Stimulated activated CD4-positive, alpha-beta T cell treated with anti-CD3 and anti-CD28 coated beads, Interleukin-15, amount 100 ng/mL, for 1 hour (primary cell): ENCODE measurements at places on chromosomes 7 and 10.

- no peak for DNase-seq
These were observed 108.7 kb upstream of the DPP6 start for GRCh38 chr7:153943457-153943856.

- DNase-seq: no peak
These were observed 19.8 kb upstream of the NXPH1 start for GRCh38 chr7:8413600-8413999.

DNA sequence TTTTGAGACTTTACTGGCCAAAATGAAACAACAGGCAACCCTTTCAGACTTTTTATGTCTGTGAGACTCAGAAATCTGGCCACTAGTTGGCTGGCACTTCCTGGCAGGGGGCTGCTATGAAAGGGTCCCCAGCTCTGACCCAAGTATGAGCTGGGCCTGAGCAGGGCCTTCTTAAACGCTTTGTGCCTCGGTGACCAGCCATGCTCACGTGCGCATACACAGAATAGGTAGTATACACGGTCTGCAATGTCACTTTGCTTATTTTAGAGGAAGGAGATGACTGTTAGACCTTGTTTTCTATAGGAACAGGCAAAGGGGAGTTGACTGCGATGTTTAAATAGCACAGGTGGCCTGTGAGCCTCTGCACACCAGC lies 129.6 kb downstream of the VIPR2 start:
- DNase-seq: no peak

DNA sequence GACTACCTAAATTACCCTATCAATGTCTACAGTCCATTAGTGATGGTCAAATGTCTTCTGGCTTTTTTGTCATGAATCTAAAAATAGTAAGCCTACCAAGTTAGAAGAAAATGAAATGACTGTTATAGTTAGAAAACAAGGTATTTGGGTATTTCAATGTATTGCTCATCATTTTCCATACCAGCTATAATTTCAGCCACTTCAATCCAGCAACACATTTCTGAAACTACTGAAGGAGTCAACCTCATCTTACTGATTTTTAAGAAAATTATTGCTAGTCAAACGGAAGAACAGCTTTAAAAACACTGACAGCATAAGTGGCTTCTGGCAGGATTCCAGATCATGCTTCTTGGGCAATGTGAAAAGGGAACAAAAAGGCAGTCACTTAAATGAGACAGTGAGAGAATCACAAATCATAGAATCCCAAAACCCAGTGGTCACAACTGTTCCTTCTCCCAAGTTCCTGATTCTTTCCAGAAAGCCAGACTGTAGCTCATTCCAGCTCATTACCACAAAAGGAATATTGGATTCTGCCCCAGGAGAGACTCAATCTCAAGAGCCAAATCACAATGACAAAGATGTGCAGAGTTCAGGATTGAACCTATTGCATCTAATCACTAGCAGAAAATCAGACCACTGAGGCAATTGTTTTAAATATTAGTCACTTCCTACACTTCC lies 61.2 kb upstream of the LRRN3 start:
- DNase-seq: no peak

DNA sequence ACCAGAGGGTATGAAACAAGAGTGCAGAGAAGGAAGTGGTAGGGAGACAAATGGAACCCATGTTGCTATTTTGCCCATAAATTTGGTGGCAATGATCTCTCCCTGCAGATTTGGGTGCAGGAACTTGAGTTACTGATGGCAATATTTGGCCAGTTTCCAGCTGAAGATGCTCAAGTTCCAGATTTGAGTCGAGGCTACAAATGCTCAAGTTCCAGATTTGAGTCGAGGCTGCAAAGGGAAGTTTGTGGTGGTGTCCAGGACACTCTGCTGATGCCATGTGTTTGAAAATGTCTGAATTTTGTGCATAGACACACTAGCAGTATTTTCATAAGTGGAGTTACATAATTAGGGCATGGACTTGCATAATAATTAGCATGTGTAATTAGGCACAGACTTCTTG lies 40.8 kb downstream of the TBXAS1 start:
- no peak for DNase-seq

DNA sequence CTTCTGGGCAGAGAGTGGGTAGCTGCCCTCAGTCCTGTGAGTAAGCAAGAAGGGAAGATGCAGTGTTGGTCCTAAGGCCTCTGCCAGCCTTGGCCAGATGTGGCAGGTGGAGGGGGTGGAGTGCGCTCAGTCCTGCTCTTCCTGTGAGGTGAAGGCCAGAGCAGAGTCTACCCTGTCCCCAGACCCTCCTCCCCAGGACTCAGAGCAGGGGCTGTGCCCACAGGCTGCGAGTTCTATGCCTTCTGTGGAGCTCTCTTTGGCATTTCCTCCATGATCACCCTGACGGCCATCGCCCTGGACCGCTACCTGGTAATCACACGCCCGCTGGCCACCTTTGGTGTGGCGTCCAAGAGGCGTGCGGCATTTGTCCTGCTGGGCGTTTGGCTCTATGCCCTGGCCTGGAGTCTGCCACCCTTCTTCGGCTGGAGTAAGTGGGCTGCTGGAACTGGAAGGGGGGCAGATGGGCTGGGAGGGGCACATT lies 4.0 kb downstream of the OPN4 start:
- no peak for DNase-seq

GRCh38 chr10:19788902-19789301 lies 27.3 kb upstream of the PLXDC2 start:
- no peak for DNase-seq

DNA sequence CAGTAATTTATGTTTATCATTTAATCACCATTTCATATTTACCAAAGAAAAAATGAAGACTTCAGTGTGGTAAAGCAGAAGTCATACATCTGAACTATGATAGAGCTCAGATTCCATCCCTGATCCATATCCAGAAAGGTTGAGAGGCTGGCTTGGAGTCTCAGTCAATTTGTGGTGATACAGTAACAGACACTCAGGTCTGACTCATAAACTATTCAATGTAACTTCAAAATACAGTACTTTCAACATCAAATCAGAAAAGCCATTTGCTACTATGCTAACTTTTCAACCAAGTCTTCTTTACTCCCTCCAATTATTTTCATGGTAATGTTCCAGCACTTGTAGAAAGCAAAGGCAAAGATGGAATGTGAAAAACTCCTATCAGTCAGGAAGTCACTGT lies 190.4 kb downstream of the HDAC9 start:
- no peak for DNase-seq

GRCh38 chr10:56633876-56634452 lies 272.9 kb upstream of the ZWINT start:
- DNase-seq: no peak

GRCh38 chr10:100943508-100943907 lies 25.8 kb upstream of the SEMA4G start:
- DNase-seq: no peak

- DNase-seq: no peak
These were observed 1.6 kb upstream of the CADPS2 start for GRCh38 chr7:122887848-122888247.

- no peak for DNase-seq
These were observed 29.7 kb upstream of the DDC start for GRCh38 chr7:50594734-50595485.

DNA sequence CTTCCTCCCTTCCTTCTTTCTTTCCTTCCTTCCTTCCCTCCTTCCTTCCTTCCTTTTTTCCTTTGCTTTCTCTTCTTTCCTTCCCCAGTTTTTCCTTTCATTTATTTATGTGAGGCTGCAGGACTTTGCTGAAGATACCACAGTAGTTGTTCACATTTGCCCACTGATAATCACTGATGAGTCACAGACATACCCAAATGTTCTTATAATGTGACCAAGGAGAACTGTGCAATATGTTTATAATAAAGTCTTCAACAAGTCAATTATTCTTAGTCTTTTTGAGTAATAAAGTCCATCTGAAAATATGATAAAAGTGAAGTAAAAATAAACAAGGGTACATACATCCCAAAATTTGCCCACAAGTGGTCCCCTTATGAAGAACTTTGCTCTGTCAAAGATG lies 159.7 kb downstream of the GNAI1 start:
- DNase-seq: no peak

DNA sequence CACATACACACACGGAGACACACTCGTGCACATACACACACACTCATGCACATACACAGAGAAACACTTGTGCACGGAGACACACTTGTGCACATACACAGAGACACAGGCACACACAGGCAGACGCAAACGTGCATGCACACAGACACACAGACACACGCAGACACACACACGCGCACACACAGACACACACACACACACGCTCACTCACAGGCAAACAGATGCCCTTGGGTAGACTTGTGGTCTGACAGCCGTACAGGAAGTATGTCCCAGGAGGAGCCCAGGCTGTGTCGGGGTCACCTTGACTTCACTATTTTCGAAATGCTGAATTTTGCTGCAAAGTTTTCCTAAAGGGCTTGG lies 538.0 kb downstream of the DNAJB6 start:
- DNase-seq: no peak

DNA sequence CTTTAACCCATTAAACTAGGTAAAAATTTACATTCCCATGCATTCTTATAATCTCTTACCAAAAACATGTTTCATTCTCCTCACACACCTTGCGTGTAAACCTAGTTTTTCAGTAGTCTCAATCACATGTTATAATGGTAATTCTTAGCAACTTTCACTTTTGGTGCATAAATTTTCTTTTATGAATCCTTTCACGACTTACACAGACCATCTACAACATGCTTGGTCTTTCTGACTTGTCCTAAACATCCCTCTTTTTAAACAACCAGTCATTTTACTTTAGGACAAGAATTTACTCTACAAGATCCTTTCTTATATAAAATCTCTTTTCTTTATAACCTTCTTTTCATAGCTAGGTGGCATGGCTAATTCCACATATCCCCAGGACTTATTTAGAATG lies 25.8 kb downstream of the FBXL13 start:
- no peak for DNase-seq

DNA sequence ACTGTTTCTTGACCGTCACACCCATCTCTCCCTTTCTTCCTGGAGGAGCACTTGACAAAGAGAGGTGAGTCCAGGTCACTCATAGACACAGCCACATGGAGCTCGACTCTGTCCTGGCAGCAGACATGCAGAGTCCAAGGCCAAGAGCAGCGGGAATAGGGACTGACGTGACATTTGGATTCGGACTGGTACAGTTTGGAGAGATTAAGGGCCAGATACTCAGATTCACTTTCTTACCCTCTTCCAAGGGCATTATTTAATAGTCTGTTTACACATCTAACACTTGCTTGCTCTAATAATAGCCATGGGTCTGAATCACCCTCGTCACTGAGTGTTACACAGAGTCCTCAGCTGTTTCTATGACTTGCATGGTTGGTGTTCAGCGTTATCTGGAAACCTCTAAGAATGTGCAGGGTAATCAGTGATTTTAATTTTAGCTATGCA lies 39.2 kb upstream of the OTUD1 start:
- no peak for DNase-seq

GRCh38 chr7:53110425-53110824 lies 75.0 kb downstream of the POM121L12 start:
- DNase-seq: no peak

DNA sequence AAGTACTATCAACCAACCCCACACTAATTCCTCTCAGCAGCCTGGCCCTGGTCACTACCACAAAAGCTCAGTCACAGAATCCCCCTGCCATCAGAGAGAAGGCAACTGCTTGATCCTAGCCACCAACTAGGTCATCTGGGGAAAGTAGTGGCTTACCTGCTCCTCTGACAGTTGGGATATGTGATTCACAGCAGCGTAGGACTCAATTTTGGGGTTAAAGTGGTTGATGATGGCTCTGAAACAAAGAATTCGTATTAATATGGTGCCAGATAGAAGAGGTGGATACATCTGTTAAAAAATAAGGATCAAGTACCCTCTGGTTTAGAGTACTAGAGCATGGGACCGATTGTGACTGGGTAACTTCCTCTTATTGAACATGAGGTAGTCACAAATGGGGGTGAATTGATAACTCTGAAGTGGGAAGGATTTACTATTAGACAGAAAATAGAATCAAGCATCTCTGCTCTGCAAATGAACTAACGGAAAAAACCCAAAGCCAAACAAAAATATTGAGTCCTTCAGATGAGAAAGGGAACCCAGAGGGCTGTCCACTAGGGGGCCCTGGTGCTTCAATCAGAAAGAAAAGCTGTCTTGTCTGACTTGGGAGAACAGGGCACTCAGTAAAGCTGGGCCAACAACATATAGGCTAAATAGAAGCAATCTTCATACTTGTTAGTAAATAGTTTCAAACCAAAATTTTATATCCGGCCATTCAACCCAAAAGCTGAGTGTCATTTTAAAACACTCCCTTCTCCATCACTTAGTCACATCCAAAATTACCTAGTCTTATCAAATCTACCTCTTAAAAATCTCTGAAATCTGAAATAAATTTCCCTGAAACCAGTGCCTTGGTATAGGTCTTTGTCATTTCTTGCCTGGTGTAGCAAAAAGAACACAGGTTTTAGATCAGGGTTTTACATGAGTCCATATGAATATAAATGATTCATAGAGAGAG lies 45.9 kb upstream of the KCNIP2 start:
- DNase-seq: peak; percentile 47

DNA sequence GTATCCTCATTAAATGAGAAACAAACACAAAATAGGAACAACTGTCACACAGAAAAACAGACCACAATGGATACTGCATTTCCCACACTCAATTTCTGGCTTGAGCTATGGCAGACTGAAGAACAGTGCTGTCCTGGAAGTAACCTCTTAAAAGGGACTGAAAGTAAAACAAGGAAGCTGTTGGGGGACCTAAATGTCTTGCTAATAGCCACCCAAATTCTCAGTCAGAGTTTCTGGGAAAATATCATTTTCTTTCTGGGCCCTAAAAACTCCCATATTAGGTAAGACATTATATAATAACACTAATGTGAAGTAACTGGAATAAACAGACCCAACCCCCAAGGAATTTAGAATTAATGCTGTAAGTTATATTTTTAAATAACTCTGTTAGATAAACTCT lies 80.9 kb upstream of the TFEC start:
- no peak for DNase-seq

DNA sequence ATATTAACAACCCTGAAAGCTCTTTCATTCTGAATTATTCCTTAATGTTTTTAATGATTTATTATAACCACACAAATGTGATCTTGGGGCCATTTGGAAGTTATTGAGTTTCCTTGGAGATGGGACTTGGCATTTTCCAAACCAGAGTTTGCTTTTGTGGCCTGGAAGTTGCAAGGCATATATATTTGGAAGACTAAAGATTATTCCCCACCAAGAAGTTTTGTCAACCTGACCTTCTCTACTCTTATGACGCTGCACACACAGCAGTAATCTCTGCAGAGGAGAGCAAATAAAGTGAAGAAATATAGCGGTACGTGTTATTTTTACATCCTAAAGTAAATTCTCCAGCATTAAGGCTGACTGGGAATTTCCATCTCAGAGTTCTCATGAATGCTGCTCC lies 397.0 kb downstream of the LRMDA start:
- no peak for DNase-seq

GRCh38 chr7:81902536-81902935 lies 132.7 kb upstream of the HGF start:
- no peak for DNase-seq
